ENCODE measurements at places on chromosomes 3 and 15.

DNA sequence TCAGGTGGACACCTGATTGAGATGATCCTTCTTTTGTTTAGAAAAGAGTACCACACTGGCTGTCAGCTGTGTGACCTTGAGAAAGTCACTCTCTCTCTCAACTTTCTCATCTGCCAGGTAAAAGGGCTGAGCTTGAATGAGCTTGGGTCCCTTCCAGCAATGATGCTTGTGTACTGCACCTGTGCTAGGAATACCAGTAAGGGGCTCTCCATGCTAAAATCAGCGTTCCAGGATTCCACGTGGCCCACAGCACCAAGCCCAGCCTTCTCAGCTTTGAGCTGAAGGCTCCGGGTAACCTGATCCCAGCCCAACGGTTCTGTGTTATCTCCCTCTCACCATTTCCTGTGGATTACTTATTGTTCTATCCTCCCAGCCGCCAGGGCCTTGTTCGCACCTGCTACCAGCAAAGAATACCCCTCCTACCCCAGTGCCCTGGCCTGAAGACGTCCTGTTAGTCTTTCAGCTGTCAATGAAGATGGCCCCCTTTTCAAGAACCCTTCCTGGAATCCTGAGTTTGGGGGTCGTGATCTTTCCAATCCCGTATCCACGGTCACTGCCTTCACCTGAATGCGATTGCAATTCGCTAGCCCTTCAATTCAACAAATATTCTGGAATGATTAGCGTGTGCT lies 54.2 kb upstream of the CGNL1 start:
- DNase-seq: no peak

DNA sequence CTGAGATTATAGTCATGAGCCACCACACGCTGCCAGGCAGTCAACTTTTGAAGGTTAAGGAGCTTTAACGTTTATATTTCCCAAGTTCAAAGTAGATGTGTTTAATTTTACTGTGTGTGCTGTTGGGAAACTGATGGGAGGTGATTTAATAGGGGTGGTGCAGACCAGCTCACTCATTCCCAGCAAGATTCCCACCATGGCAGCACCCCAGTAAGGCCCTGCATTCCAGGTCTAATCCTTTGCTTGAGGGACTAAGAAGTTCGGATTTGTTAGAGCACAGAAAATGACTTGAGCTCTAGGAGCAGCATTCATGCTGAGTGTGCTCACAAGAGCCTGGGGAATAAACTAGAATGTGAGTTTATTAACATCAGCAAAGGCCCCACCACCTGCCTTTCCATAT lies 25.2 kb downstream of the TSEN2 start:
- DNase-seq: no peak

- DNase-seq: no peak
Observed at GRCh38 chr15:38795471-38796245, 231.0 kb upstream of the RASGRP1 start.

GRCh38 chr3:65936908-65937638 lies 101.6 kb downstream of the MAGI1 start:
- DNase-seq: no peak

- DNase-seq: no peak
Observed at GRCh38 chr15:38864122-38864521, 299.5 kb upstream of the RASGRP1 start.
